ENCODE measurements at places on chromosomes 7 and 10.

- DNase-seq, result no peak
These were observed 113.9 kb upstream of the FAM171A1 start for GRCh38 chr10:15485027-15485426.

GRCh38 chr10:63761243-63761642 is 240.0 kb downstream of the REEP3 start:
- no peak for DNase-seq

DNA sequence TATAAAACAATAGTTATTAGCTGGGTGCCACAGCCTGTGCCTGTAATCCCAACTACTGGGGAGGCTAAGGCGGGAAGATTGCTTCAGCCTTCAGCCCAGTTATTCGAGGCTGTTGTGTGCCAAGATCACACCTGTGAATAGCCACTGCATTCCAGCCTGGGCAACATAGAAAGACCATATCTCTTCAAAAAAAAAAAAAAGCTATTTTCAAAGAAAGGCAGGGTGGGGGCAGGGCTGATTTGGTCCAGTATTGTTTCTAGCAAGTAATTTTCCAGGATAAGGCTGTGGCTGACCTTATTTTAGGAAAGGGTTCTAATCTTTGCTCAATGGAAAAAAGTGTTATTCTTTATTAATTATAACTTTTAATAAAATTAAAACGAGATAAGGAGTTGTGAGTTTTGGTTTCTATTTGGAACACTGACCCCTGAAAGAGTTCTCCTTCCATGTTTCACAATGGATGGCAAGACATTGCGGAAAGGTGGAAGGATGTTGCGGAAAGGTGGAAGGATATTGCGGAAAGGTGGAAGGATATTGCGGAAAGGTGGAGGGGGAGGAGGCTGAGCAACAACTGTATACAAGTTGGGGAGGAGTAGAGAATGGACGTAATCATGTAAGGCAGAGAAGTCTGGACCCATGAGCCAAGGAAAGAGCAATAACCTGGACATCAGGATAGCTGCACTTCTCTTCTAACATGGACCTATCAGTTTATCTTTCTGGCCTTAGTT is 1.5 kb upstream of the C1GALT1 start:
- DNase-seq, result no peak

DNA sequence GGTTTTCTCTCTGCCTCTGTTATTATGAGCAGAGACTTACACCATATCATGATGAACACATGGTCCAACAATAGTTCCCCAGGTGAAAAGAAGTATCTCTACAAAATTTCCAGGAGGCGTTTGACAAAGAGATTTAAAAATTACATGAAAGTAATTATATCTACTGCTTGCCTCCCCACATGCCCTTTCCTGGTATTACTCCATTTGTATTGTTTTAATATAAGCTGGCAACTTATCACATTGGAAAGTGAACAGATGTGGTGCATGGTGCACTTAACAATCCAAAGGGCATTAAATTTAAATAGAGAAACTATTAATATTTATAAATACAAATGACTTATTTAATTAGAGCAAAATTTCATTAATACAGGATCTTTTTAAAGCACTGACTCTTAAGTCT is 638.2 kb downstream of the ANKRD7 start:
- DNase-seq, result no peak

All from fibroblast of upper back skin (primary cell).